ENCODE measurements at places on chromosomes 13 and 19.

- DNase-seq: no peak
These were observed 67.0 kb upstream of the STARD13 start for GRCh38 chr13:33352526-33352925.

GRCh38 chr13:77696006-77696878 is 1.2 kb upstream of the SLAIN1 start:
- no peak for DNase-seq

DNA sequence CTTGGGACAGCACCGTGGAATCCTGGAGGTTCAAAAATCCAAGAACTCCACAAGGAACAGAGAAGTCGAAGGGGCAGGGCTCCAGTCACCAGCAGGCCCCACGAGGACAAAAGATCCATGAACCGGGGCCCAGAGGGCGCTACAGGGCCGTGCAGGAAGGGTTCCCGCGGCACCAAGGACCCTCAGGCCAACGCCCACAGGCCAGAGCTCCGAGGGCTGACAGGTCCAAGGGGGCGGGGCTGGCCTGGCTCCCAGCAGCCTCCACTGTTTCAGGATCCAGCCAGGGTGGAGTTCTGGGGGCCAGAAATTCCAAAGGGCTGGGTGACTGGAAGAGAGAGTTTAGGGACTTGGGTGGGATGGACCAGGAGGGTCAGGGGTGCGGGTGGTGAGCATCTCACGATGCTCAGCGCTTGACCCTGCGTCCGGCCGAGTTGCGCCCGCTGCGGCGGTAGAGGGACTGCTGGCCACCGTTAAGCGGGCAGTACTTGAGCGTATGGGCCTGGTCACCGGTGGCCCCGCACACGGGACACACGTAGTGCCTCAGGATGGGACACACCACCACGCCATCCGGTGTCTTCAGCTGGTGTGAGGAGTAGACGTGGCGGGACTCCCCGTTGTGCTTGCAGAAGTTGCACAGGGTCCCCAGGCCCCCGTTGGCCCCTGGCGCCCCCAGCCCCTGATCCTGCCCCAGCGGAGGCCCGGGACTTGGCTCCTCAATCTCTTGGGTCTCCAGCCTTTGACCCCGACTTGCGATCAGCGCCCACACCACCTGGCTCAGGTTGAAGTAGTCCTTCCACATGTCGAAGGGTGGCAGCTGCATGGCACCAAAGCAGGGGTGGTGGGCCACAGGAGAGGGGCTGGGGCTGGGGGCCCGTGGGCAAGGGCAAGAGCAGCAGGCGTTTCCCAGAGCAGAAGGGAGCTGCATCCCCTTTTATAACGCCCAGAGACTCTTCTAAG is at the start of gene NANOS2:
Gene NANOS2 (minus strand): TSS at position 905 of the 957 bp plus-strand sequence. CDS start 85 bp downstream, at position 820.
- no peak for DNase-seq

DNA sequence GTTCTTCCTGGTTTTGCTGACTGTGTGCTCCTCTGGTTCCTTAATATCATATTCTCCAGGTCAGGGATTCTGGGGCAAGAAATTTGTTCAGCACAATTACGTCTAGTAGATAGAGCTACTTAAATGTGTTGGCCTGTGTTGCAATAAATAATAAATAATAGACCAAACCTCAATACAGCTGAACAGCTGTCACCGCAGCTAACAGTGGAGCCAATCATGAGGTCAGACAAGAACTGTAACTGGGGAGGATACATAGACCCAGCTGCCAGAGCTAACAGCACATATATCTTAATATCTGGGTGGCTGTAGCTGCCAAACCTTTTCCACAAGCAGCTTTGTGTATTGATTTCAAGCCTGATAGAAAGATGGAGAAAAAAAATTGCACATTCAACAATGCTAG is 1596.3 kb upstream of the PCDH20 start:
- DNase-seq: no peak

- no peak for DNase-seq
These were observed 481.4 kb downstream of the SUCLA2 start for GRCh38 chr13:47519626-47520025.
